ENCODE measurements at places on chromosomes 4 and X.

- no peak for DNase-seq
These were observed 232.3 kb downstream of the FRMPD4 start for GRCh38 chrX:12370497-12370986.

GRCh38 chr4:2842687-2843262 is 869 bp upstream of the ADD1 start:
- DNase-seq, result peak; percentile 19

DNA sequence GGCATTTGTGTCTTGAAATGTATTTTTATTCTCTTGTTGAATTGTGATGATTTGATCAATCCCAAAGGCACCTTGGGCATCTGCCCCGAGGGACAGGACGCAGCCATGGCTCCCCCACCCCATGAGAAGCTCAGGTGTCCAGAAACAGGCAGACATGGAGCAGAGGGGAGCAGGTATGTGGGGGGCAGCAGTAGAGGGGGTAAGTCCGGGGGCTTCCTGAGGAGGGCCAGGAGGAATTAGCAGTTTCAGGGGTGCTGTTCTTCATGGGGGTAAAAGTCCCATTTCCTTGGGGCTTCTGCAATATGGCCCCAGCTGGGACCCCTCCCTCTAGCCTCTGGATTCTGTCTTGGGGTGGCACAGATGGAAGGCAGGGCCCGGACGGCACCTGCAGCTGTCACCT is 67.0 kb upstream of the HMX1 start:
- DNase-seq, result no peak

DNA sequence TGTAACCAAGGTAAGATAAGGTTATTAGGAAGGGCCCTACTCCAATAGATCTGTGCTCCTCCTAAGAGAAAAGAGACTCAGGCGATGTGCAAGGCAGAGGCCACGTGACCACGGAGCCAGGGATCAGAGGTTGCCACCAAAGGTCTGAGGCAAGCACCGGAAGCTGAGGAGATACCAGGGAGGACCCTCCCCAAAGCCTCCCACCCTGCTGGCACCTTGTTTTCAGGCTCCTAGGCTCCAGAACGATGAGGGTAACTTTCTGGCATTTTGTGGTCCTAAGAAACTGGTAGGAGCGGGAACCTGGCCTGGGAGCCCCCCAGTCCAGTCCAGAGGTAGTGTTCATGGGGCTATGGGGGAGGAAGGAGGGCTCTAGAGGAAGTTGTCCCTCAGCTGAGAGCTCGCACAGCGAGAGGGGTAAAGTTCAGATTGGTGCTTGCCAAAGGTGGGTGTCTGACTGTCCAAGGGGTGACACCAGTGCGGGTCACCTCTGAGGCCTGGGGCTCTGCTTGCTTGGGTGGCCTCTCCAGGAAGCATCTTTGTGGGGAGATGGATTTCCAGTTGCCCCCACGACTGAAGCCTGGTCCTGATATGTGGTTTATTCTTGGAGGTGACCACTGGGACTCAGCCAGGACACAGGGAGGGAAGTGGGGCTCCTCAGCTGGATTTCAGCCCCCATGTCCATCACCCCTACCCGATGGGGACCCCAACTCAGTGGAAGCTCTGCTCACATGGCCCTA is 7.5 kb upstream of the LETM1 start:
- no peak for DNase-seq

DNA sequence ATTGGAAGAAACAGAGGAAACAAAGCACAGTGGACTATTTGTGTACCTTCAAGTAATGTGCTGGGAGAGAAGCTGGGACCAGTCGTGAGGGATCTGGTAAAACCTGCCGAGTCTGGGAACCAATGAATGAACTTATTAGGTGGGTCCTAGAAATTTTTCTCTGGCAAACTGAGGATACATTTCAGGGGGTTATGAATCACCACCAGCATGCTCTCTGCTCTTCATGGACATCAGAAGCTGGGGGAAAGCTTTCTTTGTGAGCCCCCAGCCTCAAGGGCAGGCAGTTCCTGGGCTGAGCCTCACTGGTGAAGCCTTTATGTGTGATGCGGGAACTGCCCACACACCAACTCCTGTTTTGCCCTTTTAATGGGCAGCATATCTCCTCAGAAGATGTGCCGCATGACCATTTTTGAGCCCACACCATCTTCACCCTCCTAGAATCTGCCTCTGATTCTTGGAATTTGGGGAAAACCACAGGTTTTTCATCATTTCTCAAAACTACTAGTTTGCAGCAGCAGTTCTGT is 95.4 kb upstream of the ENPP6 start:
- no peak for DNase-seq

- no peak for DNase-seq
These were observed 311.6 kb downstream of the GALNTL6 start for GRCh38 chr4:172124656-172125308.

DNA sequence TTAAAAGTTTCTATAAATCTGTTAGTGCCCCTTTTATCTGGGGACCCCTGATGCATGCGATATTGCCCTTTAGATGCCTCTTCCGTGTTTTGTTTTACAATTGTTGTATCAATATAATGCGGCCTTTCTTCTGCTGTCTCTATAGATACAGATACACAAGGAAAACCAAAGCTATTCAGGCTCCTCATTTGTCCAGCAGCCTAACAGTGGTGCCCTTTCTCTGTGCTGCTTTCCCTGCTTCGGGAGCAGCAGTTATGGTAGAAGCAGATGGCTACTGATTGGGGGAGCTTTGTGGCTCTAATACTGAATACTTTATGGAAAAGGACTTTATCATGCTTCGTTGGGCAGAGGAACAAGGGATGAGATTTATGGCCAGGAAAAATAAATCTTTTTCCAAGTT is 10.6 kb upstream of the PRDM8 start:
- no peak for DNase-seq

DNA sequence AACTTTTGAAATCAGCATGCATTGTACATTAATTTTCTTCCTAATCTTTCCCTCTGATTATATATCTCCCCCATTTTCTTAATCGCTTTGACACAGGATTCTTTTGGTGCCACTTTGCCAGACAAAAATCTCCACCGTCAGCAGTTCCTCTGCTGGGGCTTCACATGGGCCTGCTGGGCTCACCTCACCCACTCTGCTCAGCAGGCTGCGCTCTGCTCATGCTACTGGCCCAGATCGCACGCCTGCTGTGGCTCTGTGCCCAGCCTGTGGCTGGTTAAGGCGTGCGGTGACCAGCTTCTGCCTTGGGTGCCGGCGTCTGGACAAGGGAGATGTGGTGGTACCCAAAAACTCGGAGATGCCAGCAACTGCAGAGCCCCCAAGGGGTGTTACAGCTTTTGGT is 31.1 kb downstream of the UCHL1 start:
- DNase-seq, result no peak

Data from astrocyte of the spinal cord (primary cell).